ENCODE measurements at places on chromosomes 16 and 17. TPM values are rescaled to one million over a fixed set of nuclear protein-coding genes. Genes with fewer than 3 reads are reported as not detected.

Gene FN3K
- total RNA-seq = 7.0 TPM

Gene EEF2K
- total RNA-seq = 7.8 TPM

Gene DUS2
- total RNA-seq = 21.2 TPM

Gene CFAP97D1
- not detected for total RNA-seq

Gene ABCA6
- not detected for total RNA-seq

Gene PNMT
- total RNA-seq = 0.64 TPM

Gene KRTAP9-3
- total RNA-seq = not detected

Gene CD300H
- not detected for total RNA-seq

DNA sequence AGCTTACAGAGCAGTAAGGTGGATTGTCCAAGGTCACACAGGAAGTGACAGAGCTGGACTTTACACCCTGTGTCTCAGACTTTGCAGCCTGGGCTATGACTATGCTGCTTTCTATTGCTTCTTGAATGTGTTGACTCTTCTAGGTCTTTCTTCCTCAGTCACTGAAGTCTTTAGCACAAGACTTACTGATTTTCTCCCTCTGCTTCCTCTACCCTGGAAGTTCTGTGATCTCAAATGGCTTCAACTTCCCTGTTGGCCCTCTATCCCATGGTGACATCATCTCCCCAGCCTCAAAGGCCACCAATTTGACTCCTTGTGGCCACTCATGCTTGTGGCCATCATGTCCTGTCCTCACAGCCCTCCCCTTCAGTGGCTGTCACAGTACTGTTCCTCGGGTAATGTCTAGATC lies 181.3 kb downstream of the HS3ST3A1 start:
- DNase-seq = no peak

- DNase-seq = no peak
Measured at GRCh38 chr16:17467923-17468540, 2.7 kb downstream of the XYLT1 start.

DNA sequence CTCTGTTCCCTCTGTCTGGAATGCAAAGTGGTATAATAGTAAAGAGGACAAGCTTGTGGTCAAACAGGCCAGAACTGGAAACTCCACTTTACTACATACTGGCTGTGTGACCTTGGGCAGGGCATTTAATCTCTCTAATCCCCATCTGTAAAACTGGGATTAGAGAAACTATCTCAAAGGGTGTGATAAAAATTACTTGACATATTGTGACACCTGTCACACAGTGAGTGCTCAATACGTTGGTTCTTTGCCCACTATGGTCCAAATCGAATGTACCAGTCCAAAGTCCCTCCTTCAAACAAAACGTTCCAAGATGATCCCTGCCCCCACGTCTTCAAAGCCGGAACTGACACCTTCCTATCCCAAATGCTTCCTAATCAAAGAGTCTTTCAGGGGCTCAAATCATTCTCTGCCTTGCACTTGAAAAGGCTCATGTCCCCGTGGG lies 734 bp downstream of the PGAP3 start:
- DNase-seq = no peak

DNA sequence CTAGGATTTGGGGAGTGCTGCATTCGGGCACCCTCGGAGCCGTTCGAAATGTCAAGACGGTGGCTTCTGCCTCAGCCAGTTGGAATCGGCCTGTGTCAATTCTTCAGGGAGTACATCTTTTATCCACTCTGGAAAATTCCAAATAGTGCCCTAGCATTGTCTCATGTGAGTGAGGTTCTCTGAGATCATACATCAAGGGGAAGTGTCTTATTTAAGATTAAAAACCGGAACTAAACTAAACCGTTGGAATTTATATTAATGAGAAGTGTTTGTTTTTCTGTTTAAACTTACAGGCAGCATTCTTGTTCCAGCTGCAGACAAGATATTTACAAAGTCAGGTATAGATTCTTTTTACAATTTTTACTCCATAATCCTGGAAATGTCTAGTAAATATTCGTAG lies 56.8 kb downstream of the SLC47A1 start:
- DNase-seq = no peak

GRCh38 chr16:73355981-73356380 lies 308.1 kb upstream of the ZFHX3 start:
- DNase-seq = no peak

GRCh38 chr16:24671455-24671954 lies 57.9 kb upstream of the TNRC6A start:
- DNase-seq = no peak
